ENCODE measurements at places on chromosomes 1 and 21.

GRCh38 chr1:179773264-179773663 is 30.2 kb downstream of the FAM163A start:
- DNase-seq = no peak

GRCh38 chr1:216665406-216665805 is 57.8 kb downstream of the ESRRG start:
- no peak for DNase-seq

DNA sequence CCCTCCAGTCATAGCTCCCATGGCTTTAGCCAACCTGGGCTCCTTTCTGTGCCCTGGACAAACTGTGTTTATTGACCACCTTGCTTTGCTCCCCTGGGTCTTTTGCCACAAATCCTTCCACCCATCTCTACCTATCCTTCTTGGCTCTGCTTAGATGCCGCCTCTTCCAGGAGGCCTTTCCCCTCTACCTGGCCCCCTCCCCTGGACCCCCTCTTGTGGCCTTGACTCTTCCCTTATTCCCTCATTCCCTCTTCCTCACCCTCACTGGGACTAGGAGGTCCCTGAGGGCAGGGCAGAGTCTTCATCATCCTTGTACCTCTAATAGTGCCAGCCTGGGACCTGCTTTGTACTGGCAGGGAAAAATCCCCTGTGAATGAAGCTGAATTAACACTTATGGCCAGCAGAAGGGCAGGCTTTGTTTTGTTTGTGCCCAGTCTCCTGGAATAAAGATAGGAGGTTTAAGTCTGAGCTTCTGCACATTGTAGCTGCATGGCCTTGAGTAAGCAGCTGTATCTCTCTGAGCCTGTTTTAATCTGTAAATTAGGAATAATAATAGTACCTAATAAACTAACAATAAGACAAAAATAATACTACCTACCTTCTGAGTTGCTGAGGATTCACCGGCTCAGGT is 13.7 kb downstream of the PTPRU start:
- DNase-seq = no peak

- no peak for DNase-seq
Observed at GRCh38 chr1:32702599-32703478, at the start of gene SYNC. Gene SYNC, minus strand, starts transcription at chr1:32702770. Its CDS starts 110 bp downstream, at chr1:32702660.

DNA sequence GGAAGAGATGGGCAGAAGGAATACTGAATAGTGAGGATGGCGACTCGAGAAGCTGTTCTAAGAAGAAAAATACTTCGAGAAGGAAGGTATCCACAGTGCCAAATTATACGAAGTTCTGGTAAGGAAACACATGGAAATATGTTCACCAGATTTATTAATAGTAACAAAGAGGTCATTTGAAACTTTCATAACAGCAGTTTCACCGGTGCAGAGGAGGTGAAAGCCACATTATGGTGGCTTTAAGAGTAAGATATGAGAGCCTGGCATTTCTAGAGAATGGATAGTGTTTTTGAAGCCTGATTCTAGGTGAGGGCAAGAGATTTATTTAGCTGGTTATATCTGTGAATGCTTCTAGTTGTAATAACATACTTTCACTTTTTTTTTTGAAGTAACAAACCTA is 56.2 kb downstream of the DPYD start:
- DNase-seq = no peak

- DNase-seq = no peak
Observed at GRCh38 chr1:242240691-242241090, 241.8 kb upstream of the MAP1LC3C start.

DNA sequence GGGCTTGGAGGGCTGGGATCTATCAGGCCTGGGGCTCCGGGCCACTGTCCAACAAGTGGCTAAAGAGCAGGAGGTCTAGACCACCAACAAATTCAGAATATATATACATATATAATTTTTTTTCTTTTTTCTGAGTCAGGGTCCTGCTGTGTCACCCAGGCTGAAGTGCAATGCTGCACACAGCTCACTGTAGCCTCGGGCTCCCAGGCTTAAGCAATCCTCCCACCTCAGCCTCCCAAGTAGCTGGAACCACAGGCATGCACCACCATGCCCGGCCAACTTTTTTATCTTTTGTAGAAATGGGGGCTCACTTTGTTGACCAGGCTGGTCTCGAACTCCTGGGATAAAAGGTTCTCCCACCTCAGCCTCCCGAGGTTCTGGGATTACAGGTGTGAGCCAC is 6.8 kb upstream of the LAPTM5 start:
- no peak for DNase-seq

DNA sequence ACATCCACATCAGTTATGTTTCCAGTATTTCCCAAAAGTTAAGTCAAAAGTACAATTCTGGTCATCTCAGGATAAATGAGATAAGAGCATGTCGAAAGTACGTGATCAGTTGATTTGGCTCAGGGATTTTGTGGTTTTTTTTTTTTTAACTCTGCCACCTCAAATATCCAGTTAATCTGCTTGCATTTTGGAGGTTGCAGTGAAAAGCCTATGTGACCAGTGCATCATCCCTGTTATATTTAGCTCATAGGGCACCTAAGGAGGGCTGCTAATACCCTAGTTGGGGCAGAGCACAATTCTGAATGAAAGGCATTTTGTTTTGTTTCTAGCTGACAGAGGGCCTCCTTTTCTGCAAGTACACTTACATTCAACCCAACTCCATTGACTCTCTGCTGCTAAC is 31.7 kb upstream of the RGS16 start:
- no peak for DNase-seq

DNA sequence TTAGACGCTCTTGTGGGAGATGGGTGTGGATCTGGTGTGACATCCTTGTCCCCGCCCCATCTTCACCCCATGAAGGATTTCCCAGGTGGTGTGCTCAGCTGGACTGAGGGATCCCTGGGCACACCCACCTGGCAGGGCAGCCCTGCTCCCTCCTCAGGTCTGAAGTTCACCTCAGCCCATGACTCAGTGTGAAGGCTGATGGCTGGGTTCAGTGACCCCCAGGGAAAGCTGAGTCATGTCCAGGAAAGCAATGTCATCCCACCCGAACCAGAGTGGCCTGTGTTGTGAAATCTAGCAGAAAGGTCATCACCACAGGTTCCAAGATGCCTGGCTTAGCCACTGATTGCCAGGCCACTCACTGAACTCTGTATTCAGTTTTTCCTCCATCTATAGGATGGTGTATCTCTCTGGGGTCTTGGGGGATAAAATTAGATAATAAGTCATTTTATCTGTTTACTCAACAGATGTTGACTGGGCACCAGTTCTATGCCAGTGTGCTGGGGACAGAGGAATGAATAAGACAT is 97.7 kb upstream of the JUN start:
- no peak for DNase-seq

DNA sequence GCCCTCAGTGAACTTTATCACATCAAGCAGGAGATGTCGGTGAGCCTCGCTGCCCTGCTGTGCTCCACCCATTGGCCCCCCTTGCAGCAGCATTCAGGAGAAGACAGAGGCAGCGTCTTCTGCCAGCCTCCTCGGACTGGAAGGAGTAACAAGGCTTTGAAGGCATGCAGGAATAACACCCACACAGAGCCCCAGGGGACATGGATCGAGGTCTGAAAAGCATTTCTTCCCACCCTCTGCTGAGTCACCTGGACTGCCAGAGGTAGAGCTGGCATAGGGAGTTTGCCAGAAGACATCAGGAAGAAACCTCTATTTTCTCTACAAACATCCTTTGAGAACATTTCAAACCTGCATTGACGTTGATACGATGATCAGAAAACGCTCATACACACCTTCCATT is 42.9 kb downstream of the COL18A1 start:
- DNase-seq = no peak

- DNase-seq = peak; percentile 39
Observed at GRCh38 chr1:113929750-113930498, 800 bp downstream of the HIPK1 start.

DNA sequence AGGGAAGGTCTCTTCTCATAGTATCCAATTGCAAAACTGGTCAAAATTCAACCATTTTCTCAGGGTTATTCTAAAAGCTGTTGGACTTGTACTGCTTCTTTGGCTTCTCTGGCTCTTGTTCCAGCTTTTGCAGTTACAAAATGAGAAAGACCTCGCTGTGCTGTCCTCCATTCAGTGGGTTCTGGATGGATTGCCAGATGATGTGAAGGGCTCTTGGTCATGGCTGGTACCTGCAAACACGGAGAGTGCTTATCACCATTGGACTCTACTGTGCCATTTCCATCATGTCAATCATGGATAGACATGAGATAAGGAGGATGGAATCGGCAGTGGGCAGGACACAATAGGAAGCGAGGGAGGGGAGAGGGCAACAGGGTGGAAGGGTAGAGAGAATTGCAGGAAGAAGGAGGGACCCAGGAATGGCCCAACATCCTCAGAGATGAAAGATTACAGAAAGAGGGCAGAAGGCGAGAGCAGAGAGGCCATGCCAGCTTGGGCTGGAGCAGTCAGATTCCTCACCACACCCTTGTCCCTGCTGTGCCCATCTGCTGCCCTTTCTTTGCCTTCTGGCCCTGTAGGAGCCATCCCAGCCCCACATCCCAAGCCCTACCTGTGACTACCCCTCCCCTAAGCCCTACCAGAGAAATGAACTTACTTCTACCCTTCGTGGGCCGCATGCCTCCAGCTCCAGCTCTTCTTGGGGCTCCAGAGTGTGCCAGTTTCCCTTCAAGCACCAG is 70.3 kb downstream of the HIVEP3 start:
- DNase-seq = no peak

DNA sequence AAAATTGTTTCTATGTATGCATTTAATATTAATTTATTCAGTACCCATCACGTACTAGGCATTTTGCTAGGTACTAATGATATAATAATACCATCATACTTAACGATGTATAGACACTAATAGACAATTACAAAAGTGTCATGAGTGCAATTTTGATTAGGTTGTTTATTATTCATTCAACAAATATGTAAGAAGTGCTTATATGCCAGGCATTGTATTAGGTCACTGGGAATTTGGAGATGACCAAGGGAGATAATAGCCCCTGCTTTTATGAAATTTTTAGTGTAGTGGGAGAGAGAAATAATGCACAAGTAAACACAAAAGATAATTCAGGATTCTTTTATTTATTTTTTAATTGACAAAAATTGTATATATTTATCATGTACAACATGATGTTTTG is 18.6 kb downstream of the C1orf185 start:
- no peak for DNase-seq

Measured in stimulated activated CD8-positive, alpha-beta memory T cell treated with anti-CD3 and anti-CD28 coated beads, Interleukin-7, amount 100 ng/mL, for 1 hour (primary cell).